ENCODE measurements at places on chromosomes 5 and 9.

GRCh38 chr5:120735076-120735475 is 271.0 kb downstream of the PRR16 start:
- no peak for DNase-seq

GRCh38 chr9:70406434-70406862 is 8.0 kb downstream of the KLF9 start:
- peak; percentile 77 for DNase-seq

GRCh38 chr9:114655689-114656088 is 1.9 kb downstream of the TEX53 start:
- no peak for DNase-seq

- peak; percentile 77 for DNase-seq
Measured at GRCh38 chr5:132272311-132273210, 15.1 kb downstream of the PDLIM4 start.

DNA sequence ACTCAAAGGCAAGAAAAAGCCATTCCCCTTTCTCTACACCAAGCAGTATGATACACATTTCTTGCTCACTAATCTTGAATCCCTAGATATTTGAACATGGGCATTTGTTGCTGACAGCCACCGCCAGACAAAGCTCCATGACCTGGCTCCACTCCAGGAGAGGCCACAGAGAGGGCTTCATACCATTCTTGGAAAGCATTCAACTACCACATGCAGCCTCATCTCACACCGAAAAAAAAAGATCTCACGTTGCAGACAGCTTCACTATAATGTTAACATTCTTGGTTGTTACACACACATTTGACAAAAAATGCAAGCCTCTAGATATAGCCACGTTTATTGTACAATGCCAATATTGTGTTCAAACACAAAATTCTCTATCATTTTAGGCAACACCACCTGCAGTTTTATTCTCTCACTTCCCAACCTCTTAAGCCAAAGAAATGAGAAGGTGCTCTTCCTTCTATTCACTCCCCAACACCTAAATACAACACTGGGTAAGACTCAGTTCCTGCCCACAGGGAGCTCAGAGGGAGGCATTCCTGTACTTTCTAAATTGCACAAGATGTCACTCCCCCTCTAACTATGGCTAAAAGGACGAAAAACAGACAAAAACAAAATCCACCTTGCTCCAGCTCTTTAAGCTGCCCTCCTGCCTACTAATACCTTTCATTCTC is 222.4 kb downstream of the TSSK1B start:
- DNase-seq = peak; percentile 96

DNA sequence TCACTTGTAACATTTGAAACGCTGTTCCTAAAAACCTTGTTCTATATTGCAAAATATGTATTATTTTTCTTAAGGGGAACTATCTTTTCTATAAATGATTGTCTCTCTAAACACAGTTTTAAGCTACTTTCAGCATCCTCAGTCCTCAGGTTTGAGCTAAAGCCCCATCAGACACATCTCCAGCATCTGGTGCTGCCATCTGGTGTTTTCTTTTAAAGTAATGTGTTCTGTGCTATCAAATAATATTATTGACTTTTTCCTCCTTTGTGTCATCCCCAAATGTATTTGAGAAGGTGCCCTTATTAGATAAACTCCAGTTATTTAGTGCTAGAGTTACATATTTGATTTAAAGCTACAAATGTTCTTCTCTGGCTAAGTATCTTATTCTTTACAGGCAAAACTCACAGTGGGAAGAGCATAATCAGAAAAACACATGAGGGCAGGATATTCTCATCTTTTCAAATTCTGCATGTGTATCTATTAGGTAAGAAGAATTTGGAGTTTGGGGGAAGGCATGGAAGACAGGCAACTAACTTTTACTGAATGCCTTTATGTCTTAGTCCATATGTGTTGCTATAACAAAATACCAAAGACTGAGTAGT is 27.5 kb downstream of the ZNF474 start:
- peak; percentile 81 for DNase-seq

DNA sequence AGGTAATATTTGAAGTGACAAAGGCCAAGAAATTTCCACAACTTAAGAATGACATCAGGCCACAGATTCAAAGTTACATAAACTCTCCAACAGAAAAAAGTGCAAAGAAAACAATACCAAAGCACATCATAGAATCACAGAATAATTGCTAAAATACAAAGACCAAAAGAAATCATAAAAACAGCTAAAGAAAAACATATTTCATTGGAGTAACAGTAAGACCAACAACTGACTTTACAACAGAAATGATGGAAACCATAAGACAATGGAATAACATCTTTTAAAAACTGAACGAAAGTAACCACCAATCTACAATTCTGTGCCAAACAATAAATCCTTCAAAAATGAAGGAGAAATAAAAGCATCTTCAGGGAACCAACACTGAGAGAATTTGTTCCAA is 38.3 kb downstream of the ZDHHC21 start:
- DNase-seq = no peak

Data from NCI-H69 (cell line).